Neural crest cell (in vitro differentiated cells): ENCODE measurements at places on chromosomes 3 and 15. TPM values are rescaled to one million over a fixed set of nuclear protein-coding genes. Genes with fewer than 3 reads are reported as not detected.

Gene GPR156
- 1.4 and 2.4 TPM in 2 replicates for total RNA-seq

DNA sequence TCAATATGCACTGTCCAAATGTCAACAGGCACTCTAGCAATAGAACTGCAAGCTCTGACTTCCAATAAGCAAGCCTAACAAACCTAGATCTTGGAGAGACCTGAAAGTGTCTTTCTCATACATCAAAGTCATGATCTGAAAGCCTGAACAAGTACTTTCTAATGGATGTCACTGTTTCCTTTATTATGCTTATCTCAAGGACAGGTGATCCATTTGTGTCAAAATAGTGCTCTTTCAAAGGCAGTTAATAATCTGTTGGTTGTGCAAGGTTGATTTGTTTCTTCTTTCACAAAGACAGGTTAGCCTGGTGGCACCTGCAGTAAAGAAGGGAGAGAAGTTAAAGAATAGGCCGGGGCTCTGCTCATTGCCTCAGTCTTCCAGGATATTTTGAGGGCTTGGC lies 146.8 kb downstream of the EPHB1 start:
- DNase-seq = no peak

- no peak for DNase-seq
These were observed 3.9 kb upstream of the B3GNT5 start for GRCh38 chr3:183249006-183249718.

- no peak for DNase-seq
These were observed 419.1 kb downstream of the TIGIT start for GRCh38 chr3:114712728-114713492.
